A549 treated with GW870086 at 1 μM for 4 hours (cell line): ENCODE measurements at places on chromosomes 6 and 20. TPM values are rescaled to one million over a fixed set of nuclear protein-coding genes. Genes with fewer than 3 reads are reported as not detected.

The GATA5 gene
- total RNA-seq, result 0.37 to 0.88 TPM (median 0.64 TPM) in 5 replicates

The CST4 gene
- total RNA-seq, result not detected in 5 replicates

The MLIP gene
- 0.13 TPM in 1 of 5 replicates, not detected in the others for total RNA-seq

The TENT5A gene
- total RNA-seq, result 0.82 to 1.1 TPM (median 1.0 TPM) in 5 replicates

The NFATC2 gene
- total RNA-seq, result 7.0 to 9.5 TPM (median 8.5 TPM) in 5 replicates

The CCM2L gene
- 0.24 to 0.56 TPM (median 0.45 TPM) in 5 replicates for total RNA-seq
